Breast epithelium (tissue), 4 donors: ENCODE measurements at places on chromosomes 4 and X. TPM values are rescaled to one million over a fixed set of nuclear protein-coding genes. Genes with fewer than 3 reads are reported as not detected.

DNA sequence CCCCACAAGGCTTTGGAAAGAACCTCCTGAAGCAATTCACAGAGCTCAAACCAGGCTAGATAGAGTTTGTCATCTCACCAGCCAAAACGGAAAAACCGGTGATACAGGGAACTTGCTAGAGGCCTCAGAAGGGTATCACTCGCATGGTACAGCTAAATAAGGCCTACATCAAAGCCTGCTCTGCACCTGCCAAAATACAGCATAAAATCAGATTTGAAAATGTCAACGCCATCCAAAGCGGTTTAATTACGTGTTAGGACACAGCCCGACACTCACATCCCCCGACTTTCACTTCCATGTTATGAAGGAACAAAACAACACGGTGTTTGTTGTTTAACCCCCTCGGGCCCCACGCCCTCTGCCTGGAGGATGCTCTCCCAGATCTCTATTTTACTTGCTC lies 65.0 kb downstream of the MAPK10 start:
- no peaks in the 10 kb centered on the region for H3K4me1 ChIP-seq
- DNase-seq: no peak
- no peak overlapping the region for H3K4me3 ChIP-seq
- no peaks in the 10 kb centered on the region for H3K36me3 ChIP-seq
- no peaks in the 10 kb centered on the region for H3K27me3 ChIP-seq

DNA sequence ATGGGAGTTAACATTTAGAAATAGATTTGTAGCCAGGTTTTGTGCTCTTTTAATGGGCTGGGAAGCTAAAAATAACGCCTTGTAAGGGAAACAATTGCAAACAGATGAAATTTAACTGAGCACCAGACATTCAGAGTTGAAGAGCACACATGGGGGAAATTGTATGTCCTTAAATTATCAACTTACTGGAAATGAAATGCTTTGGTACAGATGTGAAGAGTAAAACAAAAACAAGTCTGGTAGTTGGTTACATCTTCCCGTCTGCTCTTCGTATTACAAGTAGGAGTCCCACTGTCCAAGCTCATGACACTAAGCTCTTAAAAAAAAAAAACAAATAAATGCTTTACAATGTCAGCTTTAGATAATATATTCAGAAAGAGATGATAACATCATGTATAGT lies 59.5 kb upstream of the RPA4 start:
- H3K4me3 ChIP-seq: no peak overlapping the region
- no peaks in the 10 kb centered on the region for H3K4me1 ChIP-seq
- H3K36me3 ChIP-seq: no peaks in the 10 kb centered on the region
- no peaks in the 10 kb centered on the region for H3K27me3 ChIP-seq
- no peak for DNase-seq

DNA sequence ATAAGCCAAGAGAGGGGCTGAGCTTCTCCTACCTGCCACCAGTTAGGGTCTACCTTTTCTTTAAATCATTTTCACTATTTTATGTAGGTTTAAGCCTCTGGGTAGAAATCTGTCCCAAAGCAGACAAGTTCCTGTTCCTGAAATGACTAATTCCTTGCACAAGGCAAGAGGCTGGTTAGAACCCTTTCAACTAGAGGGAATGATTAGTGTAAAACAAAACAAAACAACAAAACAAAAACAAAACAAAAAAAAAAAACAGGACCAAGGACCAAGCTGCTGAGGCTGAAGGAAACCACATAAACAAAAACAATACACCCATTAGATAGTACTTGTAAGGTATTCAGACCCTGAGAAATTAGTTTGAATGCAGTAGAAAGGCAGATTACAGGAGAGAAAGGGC lies 62.7 kb downstream of the MAML3 start:
- no peak for DNase-seq
- peak overlapping the region; percentile 50 for H3K27ac ChIP-seq
- no peaks in the 10 kb centered on the region for H3K4me1 ChIP-seq
- no peaks in the 10 kb centered on the region for H3K27me3 ChIP-seq
- H3K36me3 ChIP-seq: no peaks in the 10 kb centered on the region

GRCh38 chrX:103155201-103155600 lies 59.7 kb upstream of the BEX4 start:
- H3K27ac ChIP-seq: no peak overlapping the region
- H3K4me3 ChIP-seq: no peak overlapping the region
- H3K4me1 ChIP-seq: no peaks in the 10 kb centered on the region
- no peaks in the 10 kb centered on the region for H3K27me3 ChIP-seq

DNA sequence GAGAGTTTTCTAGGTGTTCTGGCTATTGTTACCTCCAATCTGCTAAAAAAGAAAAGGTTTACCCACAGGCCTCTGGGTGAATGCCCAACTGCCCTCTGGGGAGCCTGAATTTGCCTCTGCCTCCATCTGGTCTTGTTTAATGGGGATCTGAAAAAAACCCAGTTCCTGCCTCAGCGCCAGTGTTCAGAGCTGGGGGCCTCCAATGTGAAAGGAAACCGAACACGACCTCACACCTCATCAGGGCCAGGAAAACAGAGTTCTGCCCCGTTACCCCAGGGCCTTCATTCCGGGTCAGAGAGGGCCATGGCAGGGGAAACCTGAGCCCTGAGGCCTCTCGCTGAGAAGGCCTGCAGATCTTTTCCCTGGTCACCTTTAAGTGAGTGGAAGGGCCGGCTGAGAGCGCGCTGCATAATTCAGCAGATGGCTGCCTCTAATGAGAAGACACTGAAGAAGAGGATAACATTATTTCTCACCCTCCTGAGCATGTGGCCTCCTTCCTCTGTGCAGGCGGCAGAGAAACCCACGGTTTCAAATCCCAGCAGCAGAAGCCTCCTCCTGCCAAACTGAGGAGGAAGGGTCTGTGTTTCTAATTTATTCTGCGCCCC lies 6.8 kb downstream of the SEPTIN6 start:
- H3K36me3 ChIP-seq: no peaks in the 10 kb centered on the region
- no peak for DNase-seq
- no peaks in the 10 kb centered on the region for H3K27me3 ChIP-seq
- H3K27ac ChIP-seq: peak overlapping the region; percentile 87
- H3K4me3 ChIP-seq: no peak overlapping the region

DNA sequence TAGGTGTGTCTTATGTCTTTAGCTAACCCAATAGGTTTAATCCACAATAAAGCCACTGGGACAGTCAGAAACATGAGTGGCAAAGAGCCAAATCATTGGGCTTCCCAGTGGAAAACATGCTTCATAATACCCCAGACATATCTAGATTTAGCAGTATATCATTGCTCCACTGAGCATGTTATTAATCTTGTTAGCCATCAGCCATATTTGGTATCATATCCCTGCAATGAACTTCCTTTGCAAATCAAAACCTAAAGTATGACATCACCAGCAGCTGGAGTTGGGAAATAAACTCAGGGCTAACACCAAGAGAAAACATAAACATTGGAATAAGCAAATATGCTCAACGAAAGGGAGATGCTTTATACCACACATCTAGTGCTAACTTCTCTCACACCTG lies 280.8 kb upstream of the NOCT start:
- no peak overlapping the region for H3K4me3 ChIP-seq
- no peak overlapping the region for H3K27ac ChIP-seq
- no peaks in the 10 kb centered on the region for H3K27me3 ChIP-seq
- H3K4me1 ChIP-seq: no peaks in the 10 kb centered on the region
- no peaks in the 10 kb centered on the region for H3K36me3 ChIP-seq

DNA sequence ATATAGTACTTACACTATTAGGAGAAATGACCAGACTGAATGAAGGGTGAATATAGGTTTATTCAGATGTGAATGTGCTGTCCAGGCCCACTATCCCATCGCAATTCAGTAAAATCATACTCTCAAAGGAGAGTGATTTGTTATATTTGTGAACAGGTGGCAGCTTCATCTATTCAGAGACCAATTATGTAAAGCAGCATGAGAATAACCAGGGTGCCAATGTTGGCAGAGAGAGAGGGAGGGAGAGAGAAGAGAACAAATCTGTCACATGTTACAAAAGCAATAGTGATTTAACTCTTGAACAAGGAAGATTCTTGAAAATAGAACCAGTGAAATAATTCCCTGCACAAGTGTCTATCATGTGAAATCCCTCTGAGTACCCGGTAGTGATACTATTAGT lies 38.9 kb upstream of the TLL1 start:
- no peaks in the 10 kb centered on the region for H3K4me1 ChIP-seq
- H3K4me3 ChIP-seq: no peak overlapping the region
- no peaks in the 10 kb centered on the region for H3K36me3 ChIP-seq
- DNase-seq: no peak
- H3K27me3 ChIP-seq: no peaks in the 10 kb centered on the region

DNA sequence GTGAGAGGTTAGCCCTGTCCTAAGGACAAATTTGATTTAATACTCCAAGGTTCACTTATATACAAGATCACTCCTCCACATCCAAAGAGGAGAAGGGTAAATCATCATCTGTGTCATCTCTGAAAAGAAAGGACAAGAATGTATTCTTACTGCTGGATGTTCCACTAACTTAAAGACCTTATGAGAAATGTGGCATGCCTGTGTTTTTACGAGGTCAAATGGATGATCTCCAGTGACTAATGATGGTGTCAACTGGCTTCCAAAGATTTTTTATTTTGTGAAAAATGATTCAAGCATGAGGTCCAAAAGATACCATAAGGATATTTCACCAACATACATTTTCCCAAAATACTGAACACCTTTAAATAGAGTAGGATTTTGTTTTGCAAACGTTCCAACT lies 143.4 kb downstream of the PTCHD1 start:
- DNase-seq: no peak
- no peak overlapping the region for H3K4me3 ChIP-seq
- no peak overlapping the region for H3K27ac ChIP-seq
- peaks cover 3% of the 10 kb centered on the region for H3K27me3 ChIP-seq
- no peaks in the 10 kb centered on the region for H3K36me3 ChIP-seq
- H3K4me1 ChIP-seq: no peaks in the 10 kb centered on the region

DNA sequence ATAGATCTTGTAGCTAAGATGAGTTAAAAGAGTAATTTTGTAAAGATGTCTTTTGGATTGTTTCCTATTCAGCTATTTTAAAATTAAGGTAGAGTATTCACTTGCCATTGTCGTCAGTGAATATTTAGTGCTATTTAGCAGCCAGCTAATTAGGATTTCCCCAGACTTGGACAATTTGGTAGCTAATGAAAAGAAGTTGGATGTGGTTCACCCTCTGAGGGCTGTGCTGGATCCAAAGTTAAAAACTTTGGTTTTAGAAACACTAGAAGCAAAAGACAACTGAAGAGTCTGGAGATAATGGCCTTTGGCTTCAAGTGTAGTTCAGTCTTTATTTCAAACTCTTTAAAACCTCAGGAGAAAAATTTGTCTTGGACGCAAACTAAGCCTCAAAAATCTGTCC lies 41.3 kb downstream of the ATG4A start:
- peaks cover 56% of the 10 kb centered on the region for H3K27me3 ChIP-seq
- no peaks in the 10 kb centered on the region for H3K36me3 ChIP-seq
- no peak overlapping the region for H3K4me3 ChIP-seq
- no peak overlapping the region for H3K27ac ChIP-seq
- no peak for DNase-seq

GRCh38 chr4:114658179-114658578 lies 59.6 kb downstream of the UGT8 start:
- no peak for DNase-seq
- no peak overlapping the region for H3K27ac ChIP-seq
- no peaks in the 10 kb centered on the region for H3K36me3 ChIP-seq
- no peaks in the 10 kb centered on the region for H3K27me3 ChIP-seq
- no peaks in the 10 kb centered on the region for H3K4me1 ChIP-seq
- no peak overlapping the region for H3K4me3 ChIP-seq

DNA sequence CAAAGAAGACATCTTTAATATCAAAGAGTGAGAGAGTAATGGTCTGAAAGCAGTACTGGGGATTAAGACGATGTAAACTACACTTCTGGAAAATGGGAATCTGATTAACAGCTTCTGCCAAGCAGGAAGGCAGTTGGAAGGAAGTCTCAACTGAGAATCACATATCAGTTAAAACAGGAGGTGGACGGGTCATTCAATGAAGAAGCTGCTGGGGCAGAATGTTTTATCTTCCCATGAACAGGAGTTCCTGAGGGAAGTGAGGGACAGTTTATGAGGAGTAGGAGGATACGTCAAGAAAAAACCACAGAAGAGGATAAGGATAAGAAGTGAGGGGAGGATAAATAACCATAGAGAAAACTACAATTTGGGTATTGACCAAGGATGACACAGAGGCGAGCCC lies 38.7 kb upstream of the MAGEA10 start:
- no peak overlapping the region for H3K4me3 ChIP-seq
- H3K4me1 ChIP-seq: no peaks in the 10 kb centered on the region
- no peaks in the 10 kb centered on the region for H3K36me3 ChIP-seq
- DNase-seq: no peak

DNA sequence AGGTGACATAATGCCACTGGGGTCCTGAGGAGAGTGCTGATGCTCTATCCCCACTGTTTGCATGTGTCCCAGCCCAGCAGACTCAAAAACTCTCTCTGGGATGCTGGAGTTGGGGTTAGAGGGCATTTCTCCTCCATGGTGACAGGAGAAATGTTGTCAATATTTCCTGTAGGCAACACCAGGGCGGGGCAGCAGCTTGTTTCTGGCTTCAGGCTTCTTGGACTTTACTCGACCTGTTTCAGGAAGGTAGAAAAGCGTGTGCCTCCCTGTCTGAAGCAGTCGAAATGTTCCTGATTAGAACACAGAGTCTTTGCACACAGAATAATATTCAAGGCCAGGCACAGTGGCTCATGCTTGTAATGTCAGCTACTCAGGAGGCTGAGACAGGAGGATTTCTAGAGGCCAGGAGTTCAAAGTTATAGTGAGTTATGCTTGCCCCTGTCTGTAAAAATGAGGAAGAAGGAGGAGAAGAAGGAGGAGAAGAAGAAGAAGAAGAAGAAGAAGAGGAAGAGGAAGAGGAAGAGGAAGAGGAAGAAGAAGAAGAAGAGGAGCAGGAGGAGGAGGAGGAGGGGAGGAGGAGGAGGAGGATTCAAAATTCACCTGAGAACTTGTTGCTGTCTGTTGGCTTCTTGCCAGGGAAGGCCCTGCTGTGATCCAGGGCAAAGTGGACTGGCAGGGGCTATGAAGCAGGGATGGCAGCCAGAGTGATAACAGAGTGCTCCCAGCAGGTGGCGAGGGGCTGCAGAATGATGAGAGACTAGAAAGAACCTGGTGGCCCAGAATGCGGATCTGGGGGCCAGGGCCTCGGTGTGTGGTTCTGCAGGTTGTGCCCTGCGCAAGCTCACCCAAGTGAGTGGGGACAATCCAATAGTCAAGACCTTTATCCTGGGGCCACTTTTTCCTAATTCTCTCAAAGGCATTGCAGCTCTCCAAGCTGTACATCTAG lies 82.9 kb downstream of the RTL5 start:
- no peaks in the 10 kb centered on the region for H3K4me1 ChIP-seq
- no peak overlapping the region for H3K27ac ChIP-seq

GRCh38 chrX:6768881-6769280 lies 234.0 kb upstream of the VCX3A start:
- no peak for DNase-seq
- no peaks in the 10 kb centered on the region for H3K4me1 ChIP-seq
- H3K36me3 ChIP-seq: no peaks in the 10 kb centered on the region

DNA sequence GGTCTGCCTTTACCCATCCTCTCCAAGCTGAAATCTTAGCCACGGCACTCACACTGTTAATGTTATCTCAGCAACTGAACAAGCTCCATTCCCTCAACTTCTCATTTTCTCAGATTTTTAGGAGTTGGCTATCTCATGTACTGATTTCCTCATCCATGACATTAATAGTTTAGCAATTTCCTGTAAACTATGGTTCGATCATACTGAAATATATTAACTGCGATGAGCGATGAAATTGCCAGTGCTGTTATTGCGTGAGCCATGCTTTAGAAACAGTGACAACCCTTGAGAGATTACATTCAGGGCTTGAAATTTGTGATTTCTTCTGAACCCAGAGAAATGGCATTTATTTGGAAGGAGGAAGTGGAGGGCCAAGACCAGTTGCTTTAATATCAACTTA lies 223.7 kb downstream of the GPAT3 start:
- H3K4me1 ChIP-seq: no peaks in the 10 kb centered on the region
- DNase-seq: no peak
- H3K4me3 ChIP-seq: no peak overlapping the region

Gene NUDT10
- total RNA-seq: 1.3 TPM

Gene MID1
- total RNA-seq: 6.9 TPM

Gene L1CAM
- 1.8 TPM for total RNA-seq

Gene TMPRSS11D
- total RNA-seq: not detected

Gene DOK7
- 3.5 TPM for total RNA-seq

Gene ZNF157
- 0.33 TPM for total RNA-seq
